ENCODE measurements at places on chromosomes 4 and X. TPM values are rescaled to one million over a fixed set of nuclear protein-coding genes. Genes with fewer than 3 reads are reported as not detected.

DNA sequence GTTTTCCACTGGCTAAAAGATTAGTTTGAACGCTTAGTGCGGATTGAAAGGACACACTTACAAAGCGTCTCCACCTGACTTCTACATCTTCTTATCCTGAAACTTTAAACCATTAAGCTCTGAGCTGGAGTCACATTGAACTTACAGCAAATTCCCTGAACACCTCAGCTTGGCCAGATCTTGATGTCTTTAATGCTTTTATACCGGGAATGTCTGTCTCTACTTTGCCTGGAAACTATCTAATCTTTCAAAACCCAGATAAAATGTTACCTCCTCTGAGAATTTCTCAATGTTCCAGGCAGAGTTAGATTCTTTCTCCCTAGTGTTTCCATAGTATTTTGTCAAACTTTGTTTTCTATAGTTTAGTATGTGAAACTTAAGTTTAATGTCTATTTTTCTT is 179.9 kb downstream of the DTHD1 start:
- H3K27ac ChIP-seq = no peak overlapping the region
- H3K27me3 ChIP-seq = no peaks in the 10 kb centered on the region
- H3K36me3 ChIP-seq = no peaks in the 10 kb centered on the region

Gene MAP3K15
- 0.07 TPM for total RNA-seq

Gene USP26
- not detected for total RNA-seq

- no peak overlapping the region for H3K4me3 ChIP-seq
- H3K36me3 ChIP-seq = no peaks in the 10 kb centered on the region
- no peak overlapping the region for H3K27ac ChIP-seq
- no peak for DNase-seq
- peaks cover 29% of the 10 kb centered on the region for H3K4me1 ChIP-seq
- H3K27me3 ChIP-seq = peaks cover 2% of the 10 kb centered on the region
Measured at GRCh38 chr4:3388471-3389232, 53.1 kb upstream of the HGFAC start.

GRCh38 chr4:24241511-24241910 is 342.8 kb downstream of the DHX15 start:
- no peak overlapping the region for H3K27ac ChIP-seq
- no peaks in the 10 kb centered on the region for H3K36me3 ChIP-seq
- H3K4me1 ChIP-seq = no peaks in the 10 kb centered on the region
- no peak overlapping the region for H3K4me3 ChIP-seq
- DNase-seq = no peak

GRCh38 chr4:85836588-85837438 is 361.9 kb downstream of the ARHGAP24 start:
- no peaks in the 10 kb centered on the region for H3K4me1 ChIP-seq
- no peak overlapping the region for H3K4me3 ChIP-seq
- DNase-seq = no peak
- H3K27me3 ChIP-seq = no peaks in the 10 kb centered on the region
- no peaks in the 10 kb centered on the region for H3K36me3 ChIP-seq
- no peak overlapping the region for H3K27ac ChIP-seq

- no peaks in the 10 kb centered on the region for H3K4me1 ChIP-seq
- no peaks in the 10 kb centered on the region for H3K36me3 ChIP-seq
- H3K27ac ChIP-seq = no peak within 1 kb of the TSS
- H3K4me3 ChIP-seq = no peak within 1 kb of the TSS
- no peak for DNase-seq
Measured at GRCh38 chrX:100584611-100585010, at the start of gene TNMD. Gene TNMD (plus strand): TSS chrX:100584936. CDS start chrX:100585019, 83 bp downstream.

DNA sequence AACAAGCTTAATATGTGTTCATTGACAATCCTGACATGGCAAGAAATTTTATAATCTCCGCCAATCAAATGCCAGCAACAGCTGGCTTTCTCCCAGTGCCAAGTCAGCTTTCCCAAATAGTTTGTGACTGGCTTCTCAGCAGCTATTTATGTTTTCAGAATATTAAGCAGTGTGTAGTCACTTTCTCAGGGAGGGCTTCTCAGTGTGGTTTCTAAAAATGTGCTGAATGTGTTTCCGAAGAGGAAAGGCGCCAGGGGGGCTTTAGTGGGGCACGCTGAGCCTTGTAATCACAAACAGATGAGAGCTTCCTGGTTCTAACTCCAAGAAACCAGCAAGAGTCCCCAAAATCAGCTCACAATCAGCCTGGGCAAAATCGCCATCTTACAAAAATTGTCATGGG is 258.7 kb upstream of the CPEB2 start:
- H3K4me1 ChIP-seq = no peaks in the 10 kb centered on the region
- no peaks in the 10 kb centered on the region for H3K36me3 ChIP-seq
- H3K27ac ChIP-seq = no peak overlapping the region
- no peak overlapping the region for H3K4me3 ChIP-seq

DNA sequence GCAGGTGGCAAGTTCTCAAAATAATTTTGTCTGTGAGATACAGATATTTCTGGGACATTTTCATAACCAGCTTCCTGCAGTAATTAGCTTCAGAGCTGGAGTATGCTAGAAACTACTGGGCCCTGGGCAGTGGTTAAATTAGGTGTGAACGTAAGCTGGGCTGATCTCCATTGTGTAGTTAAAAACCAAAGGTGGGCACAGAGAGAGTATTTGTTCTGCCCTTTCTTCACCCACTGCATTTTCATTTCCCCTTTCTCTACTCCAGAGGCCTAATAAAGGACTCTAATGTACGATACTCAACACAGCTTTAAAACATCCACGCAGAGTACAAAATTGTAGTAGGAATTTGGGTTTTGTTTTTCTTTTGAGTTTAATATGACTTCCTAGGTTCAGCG is 252.7 kb downstream of the SPRY1 start:
- no peak overlapping the region for H3K4me3 ChIP-seq
- H3K27me3 ChIP-seq = no peaks in the 10 kb centered on the region
- no peak for DNase-seq
- no peak overlapping the region for H3K27ac ChIP-seq
- H3K4me1 ChIP-seq = no peaks in the 10 kb centered on the region
- no peaks in the 10 kb centered on the region for H3K36me3 ChIP-seq

Gene FAM149A
- 0.50 TPM for total RNA-seq

GRCh38 chr4:164888096-164888715 is 11.2 kb downstream of the APELA start:
- no peak overlapping the region for H3K27ac ChIP-seq
- peaks cover 4% of the 10 kb centered on the region for H3K27me3 ChIP-seq
- H3K4me3 ChIP-seq = no peak overlapping the region
- H3K4me1 ChIP-seq = no peaks in the 10 kb centered on the region

DNA sequence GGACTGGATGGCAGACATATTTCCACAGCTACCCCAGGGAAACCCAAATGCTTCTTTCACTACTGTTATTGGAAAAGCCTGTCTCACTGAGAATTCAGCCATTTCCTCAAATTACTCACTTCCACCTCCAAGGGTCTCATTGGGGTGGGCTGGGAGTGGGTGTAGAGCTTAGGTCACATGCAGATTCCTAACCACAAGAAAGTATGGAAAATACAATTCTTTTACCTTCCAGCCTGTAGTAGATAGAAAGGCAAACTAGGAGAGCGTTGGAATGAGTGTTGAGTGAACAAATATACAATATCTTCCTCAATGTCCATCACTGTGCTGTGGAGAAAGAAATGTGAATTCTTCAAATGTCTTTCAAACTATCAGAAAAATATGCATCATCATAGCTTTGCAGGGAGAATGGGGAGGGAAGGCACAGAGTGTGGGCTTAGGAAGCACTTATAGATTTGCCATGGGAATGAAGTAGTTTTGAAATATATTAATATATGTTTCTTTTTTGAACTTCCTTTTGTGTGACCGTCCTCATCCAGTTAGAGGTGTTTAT is 245.3 kb upstream of the JADE1 start:
- no peaks in the 10 kb centered on the region for H3K36me3 ChIP-seq
- H3K4me1 ChIP-seq = no peaks in the 10 kb centered on the region
- DNase-seq = no peak
- no peak overlapping the region for H3K4me3 ChIP-seq
- no peak overlapping the region for H3K27ac ChIP-seq
